ENCODE measurements at places on chromosomes 5 and 9. TPM values are rescaled to one million over a fixed set of nuclear protein-coding genes. Genes with fewer than 3 reads are reported as not detected.

Gene LCNL1
- 2.3 TPM for polyA plus RNA-seq

DNA sequence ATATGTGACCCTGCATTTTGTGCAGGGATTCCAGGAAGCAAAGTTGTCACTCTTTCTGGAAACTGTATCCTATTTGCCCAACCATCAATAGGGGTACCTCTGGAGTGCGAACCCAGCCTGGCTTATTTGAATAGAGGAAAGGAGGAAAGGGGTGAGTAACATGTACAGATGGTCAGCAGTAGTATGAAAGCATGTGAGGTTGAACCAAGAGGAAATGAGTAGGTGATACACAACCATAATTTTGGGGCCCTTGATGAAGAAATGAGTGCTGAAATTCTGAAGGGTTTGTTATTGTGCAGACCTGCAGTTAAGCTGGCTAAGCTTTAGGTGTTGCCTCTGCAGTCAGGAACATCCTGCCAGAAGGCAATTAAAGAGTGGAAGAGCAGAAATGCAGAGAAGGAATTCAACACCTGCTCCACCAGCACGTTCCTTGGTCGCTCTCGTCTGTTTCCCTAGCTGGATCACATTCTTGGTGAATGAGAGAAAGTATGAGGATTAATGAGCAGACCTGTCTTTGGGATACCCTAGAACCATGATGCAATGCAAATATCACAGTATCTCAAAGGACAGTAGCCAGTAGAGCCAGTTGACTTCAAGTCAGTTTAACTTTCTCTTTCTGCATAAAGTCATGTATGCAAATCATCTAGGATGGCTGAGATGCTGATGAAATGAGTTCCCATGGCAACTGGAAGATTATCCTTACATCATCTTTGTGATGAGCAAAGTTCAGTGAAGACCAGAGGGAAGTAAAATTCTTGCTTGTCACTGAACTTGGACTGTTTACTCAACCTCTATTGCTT is 13.2 kb upstream of the IL12B start:
- DNase-seq = no peak
- no peak overlapping the region for H3K4me3 ChIP-seq
- H3K27ac ChIP-seq = no peak overlapping the region
- H3K27me3 ChIP-seq = no peaks in the 10 kb centered on the region
- H3K36me3 ChIP-seq = no peaks in the 10 kb centered on the region

- no peak overlapping the region for H3K4me3 ChIP-seq
- no peak for DNase-seq
- no peaks in the 10 kb centered on the region for H3K27me3 ChIP-seq
- H3K36me3 ChIP-seq = no peaks in the 10 kb centered on the region
- no peak overlapping the region for H3K27ac ChIP-seq
- H3K4me1 ChIP-seq = no peaks in the 10 kb centered on the region
These were observed 119.3 kb upstream of the WWC1 start for GRCh38 chr5:168171901-168172759.

DNA sequence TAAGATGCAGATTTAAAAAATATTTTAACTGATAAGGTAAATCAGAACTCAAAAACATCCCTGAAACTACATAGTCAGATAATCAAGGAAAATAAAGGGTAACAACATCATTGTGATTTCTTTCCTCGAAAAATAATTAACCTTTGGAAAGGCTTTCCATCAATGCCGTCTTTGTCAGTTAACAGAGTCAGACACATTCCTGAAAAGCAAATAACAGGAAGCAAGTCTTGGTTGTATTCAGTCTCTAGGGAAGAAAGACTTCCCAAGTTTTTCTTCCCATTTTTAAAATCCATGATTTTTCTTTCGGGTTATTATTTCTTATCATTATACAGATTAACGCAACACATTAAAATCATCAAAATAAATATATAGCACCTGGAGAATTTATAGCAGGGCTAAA is 256.4 kb upstream of the CDH6 start:
- DNase-seq = no peak
- H3K27me3 ChIP-seq = no peaks in the 10 kb centered on the region
- H3K36me3 ChIP-seq = no peaks in the 10 kb centered on the region
- H3K27ac ChIP-seq = no peak overlapping the region

DNA sequence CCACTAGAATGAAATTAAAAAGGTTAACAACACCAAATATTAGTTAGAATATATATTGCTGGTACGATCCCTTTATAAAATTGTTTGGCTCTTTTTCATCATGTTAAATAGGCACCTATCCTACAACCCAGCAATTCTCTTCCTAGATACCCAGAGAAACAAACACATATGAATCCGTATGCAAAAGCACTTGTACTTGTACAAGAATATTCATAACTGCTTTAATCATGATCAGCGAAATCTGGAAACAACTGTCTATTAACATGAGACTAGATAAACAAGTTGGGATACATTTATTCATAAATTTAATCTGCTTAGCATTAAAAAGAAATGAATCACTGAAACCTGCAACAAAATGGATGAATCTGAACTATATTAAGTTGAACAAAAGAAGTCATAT is 113.7 kb upstream of the MAP1B start:
- H3K36me3 ChIP-seq = no peaks in the 10 kb centered on the region
- H3K27ac ChIP-seq = no peak overlapping the region
- no peaks in the 10 kb centered on the region for H3K4me1 ChIP-seq

- H3K4me3 ChIP-seq = no peak overlapping the region
- no peak overlapping the region for H3K27ac ChIP-seq
- no peak for DNase-seq
- H3K36me3 ChIP-seq = no peaks in the 10 kb centered on the region
These were observed 371.7 kb upstream of the IRX2 start for GRCh38 chr5:3122985-3123762.

All from spleen (tissue), 13 donors.